NCI-H226 (cell line): ENCODE measurements at places on chromosomes 2 and 18.

DNA sequence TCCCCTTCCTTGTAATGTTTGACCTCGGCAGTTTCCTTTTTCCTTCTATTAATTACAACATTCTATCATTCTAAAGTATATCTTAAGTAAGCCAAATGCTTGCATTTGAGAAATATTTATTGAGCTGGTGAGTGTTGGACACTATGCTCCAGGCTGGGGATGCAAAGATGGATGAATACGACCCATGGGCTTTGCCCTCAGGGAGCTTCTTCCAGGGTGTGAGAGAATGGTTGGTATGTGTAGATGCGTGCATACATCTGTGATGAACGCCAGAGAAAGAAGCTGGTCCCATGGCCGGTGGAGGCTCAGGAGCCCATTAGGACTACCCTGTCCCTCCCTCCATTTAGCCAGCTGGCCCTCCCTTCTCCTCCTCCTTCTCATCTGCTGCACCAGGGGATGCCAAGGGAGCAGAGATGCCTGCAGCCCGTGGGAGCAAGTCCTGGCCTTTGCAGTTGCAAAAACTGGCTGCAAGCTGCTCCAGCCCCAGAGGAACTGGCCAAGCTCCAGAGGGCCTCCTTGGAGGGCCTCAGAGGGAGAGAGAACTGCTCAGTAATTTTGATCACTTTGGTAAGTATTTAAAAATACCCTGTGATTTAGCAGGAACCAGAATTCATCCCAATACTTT lies 65.7 kb upstream of the FOSL2 start:
- no peak for DNase-seq

DNA sequence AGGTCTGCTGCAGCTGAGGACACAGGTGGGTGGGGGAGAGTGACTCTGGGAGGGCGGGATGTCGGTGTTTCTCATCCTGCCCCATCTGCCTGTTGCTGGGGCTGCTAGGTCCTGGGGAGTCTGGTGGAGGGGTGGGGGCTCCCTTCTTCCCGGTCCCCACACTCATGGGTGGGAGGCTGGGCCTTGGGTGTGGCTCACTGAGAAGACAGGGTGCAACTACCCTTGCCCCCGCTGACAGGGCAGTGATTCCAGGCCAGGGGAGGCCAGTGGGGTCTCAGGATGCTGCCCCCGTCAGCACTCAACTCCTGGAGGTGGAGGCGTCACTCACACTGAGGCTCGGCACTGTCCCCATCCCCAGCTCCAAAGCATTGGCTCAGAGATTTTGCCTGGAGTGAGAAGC lies 7.7 kb upstream of the NFATC1 start:
- no peak for DNase-seq

- DNase-seq, result no peak
Measured at GRCh38 chr18:38539371-38539770, 973.8 kb upstream of the CELF4 start.

DNA sequence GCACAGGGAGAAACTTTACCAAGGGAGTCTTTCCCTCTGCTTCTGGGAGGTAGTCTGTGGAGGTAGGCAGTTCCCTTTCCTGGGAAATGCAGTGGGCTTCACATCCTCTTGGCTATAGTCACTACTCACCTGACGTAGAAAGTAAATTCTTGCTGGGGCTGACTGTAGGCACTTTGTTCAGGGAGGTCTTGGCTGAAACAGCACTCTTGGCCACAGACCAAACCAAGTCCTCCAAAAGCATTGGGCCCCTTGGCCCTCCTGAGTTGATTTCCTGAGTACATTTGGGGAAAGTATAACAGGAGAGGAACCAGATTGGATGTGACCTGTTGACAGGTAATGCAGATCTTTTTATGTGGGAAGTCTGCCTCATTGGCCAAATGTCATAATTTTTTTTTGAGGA lies 108.9 kb downstream of the MGAT5 start:
- no peak for DNase-seq

DNA sequence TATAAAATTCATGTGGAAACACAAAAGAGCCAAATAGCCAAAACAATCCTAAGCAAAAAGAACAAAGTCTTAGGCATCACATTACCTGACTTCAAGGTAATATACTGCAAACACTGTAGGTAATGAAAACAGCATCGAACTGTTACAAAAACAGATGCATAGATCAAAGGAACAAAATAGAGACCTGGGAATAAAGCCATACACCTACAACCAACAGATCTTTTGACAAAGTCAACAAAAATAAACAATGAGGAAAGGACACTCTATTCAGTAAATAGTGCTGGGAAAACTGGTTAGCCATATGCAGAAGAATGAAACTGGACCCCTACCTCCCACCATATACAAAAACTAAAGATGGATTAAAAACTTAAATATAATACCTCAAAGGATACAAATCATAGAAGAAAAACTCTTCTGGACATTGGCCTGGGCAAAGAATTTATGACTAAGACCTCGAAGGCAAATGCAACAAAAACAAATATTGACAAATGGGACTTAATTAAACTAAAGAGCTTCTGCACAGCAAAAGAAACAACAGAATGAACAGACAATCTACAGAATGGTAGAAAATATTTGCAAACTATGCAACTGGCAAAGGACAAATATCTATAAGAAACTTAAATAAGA lies 218.0 kb downstream of the PHLPP1 start:
- DNase-seq, result no peak

- DNase-seq, result no peak
Measured at GRCh38 chr2:3738454-3738853, 35.1 kb downstream of the DCDC2C start.
